Stimulated activated CD8-positive, alpha-beta memory T cell treated with anti-CD3 and anti-CD28 coated beads, Interleukin-7, amount 100 ng/mL, for 1 hour (primary cell): ENCODE measurements at places on chromosomes 13 and 19.

DNA sequence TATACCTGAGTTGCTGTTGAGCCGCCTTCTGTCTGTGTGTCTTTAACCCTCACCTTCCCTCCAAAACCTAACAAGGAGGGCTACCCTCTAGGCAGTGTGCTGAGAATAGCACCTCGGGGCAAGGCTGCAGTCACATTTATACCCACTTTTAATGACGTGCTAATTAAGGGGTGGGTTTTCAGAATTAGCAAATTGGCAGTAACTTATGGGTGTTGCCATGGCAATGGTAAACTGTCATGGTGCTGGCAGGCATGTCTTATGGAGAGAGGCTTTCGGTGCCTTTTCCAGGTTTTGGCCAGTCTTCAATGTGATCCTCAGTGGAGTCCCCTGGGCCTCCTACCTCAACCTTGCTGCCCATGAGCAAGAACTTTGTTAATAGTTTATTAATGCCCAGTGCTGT lies 1.2 kb upstream of the PNMA8A start:
- DNase-seq, result no peak

GRCh38 chr19:14516746-14517438 lies 1.3 kb downstream of the DNAJB1 start:
- DNase-seq, result no peak

- DNase-seq, result no peak
Observed at GRCh38 chr13:38687246-38688229, 661 bp downstream of the FREM2 start.

GRCh38 chr13:32045982-32046785 lies 14.6 kb downstream of the FRY start:
- DNase-seq, result no peak

DNA sequence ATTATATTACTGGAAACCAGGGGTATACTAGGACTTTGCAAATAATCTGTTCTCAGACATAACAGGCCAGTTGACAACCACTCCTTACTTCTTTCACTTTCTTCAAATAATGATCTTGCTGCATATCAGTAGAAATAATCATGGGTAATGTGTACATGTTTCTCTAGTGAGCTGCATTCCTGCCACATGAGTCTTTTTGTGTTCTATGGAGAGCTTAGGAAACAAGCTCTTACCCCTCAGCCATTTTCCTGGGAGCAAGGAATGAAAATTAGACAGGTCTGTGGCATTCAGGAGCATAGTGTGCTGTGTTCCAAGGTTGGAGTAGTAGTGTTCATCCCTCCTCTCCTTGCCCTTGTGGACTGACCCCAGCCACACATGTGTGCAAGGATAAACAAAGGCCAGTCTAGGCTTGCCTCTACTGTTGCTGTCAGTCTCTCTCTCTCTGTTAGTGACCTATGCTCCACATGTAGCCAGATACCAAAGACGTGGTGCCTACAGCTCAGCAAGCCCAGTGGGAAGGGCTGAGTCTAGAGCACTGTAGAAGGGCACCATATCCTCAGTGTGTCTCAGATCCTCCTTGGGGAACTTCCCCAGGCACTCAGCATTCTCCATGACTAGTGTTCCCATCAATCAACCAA lies 11.5 kb upstream of the OXGR1 start:
- no peak for DNase-seq
